ENCODE measurements at places on chromosomes 1 and 21.

- ATAC-seq: no peak
Observed at GRCh38 chr21:27329255-27329851, 362.5 kb upstream of the ADAMTS5 start.

DNA sequence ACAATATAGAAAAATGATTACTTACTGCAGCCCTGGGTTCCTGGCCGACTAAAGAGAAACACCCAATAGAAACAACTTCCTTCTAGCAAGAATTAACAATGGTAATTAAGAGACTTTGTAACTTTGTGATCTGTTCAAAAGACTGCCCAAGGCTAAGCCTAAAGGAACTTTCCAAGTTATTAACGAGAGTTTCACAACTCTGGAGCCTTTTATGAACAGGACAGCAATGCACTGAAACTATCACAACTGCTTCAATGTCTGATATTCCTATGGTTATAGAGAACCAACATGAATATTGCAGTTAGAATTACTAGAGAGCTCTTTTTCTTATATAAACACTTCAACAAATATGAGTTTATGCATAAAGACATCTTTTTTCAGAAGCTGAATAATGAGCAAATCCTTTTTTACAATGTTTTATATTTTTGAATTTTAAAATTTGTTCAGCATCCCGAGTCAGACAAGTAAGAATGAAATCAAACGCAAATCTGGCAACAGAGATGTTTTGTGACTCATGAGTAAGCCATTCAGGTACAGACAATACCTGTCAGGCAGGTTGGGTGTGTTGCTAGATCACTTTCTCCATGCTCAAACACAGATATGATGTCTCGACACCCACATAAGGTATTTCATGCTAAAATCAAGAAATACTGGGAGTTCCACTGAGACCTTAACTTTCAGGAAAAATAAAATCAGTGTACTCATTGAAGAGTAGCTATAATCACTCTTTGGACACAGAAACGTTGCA, 22.2 kb upstream of the KCNJ15 start:
- no peak for ATAC-seq

DNA sequence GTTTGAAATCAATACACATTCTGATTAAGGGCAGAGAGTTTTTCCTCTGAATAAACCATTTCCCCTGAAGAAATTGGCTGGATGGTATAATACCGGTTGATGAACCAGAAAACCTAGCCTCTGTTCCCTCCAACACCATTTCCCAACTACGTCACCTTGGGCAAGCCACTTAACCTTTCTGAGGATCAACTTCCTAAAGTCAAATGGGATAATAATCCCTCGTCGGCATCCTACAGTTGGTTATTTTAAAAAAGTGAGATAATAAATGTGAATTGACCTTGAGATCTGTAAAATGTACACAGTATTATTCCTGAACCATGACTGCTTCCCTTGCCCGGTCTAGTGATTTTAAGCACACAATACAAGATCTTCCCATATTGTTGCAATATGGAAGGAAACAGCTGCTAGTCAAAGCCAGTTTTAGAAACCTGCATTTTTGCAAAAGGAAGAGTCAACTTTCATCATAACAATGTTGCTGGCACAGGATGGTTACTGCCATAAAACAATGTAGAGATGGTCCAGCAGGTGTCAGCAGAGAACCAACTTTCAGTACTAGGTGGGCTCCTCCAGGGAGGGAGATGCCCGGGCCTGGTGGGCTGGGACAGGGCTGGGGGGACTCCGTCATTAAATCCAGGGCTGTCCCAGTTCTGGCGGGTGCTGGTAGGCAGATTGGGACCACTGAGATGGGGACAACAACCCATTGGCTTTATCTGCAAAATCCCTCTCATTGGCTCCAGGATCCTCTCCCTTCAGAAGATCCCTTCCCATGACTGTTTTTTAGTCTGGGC, 5.2 kb upstream of the HLX start:
- peak; percentile 78 for ATAC-seq

DNA sequence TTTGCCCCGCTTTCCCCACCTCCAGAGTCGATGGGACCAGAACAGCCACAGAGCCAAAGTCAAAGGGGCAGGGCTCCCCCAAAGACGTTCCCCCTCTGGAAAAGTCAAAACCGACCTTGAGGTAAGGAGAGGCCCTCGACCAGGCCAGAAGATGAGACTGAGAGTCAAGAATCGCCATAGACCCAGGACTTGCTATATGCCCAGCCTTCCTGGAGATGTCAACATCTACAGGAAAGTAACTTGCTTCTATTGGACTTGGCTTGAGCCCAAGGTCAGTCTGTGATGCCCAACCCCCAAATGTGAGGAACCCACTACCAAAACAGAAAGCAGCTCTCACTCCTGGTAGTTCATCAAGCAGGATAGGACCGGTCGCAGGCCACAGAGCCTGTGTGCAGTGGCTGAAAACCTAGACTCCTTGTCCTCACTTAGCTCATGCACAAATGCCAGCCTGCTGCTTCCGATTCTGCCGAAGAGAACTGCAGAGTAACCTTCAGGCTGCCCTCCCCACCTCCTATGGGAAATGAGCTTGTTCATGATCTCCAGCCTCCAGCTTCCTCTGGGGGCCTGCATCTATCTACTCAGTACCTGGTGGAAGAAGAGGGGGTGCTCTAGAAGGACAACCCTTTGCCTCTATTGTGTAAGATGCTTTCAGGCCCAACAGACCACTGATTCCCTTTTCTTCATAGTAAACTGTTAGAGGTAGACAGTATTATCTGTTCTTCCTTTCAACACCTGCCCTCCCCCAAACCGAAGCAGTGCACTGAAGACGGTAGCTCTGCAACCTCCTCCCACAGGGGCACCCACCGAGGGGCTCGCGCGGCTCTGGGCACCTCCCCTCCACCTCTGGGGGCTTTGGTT, 1.4 kb downstream of the ACOT7 start:
- ATAC-seq: peak; percentile 12

DNA sequence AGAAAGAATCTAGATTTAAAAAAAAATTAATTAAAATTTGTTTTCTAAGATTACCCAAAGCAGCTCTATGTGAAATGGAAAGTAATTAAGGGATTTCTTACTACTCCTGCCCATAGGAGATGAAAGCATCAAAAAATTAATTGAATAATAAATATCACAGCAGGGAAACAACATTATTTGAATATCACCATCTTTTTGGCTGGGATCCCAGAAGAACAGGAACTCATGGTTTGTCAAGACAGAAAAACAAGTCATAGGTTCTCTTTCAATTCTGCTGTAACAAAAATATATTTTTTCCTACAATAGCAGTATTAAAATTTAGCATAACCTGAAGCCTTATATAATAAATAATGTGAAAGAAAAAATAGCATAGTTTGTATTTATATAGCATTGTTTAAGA, 1713.4 kb downstream of the NCAM2 start:
- ATAC-seq: no peak

DNA sequence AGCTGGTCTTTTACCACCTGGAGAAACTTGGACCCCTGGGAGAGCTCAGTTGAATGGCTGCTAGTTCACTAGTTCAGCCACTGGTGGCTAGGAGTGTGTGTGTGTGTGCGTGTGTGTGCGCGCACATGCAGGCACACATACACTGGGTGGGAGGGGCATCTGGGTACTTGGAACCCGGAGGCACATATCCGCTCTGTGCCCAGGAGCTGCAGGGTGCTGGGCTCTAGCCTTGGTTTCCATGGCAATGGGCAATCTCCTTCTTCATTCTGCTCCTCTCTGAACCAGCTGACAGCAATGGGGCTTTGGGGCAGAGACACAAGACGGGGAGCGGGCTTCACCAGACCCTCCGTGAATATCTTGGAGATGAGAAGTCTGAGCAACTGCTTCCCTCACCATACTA, 87.1 kb upstream of the DISP3 start:
- ATAC-seq: no peak

DNA sequence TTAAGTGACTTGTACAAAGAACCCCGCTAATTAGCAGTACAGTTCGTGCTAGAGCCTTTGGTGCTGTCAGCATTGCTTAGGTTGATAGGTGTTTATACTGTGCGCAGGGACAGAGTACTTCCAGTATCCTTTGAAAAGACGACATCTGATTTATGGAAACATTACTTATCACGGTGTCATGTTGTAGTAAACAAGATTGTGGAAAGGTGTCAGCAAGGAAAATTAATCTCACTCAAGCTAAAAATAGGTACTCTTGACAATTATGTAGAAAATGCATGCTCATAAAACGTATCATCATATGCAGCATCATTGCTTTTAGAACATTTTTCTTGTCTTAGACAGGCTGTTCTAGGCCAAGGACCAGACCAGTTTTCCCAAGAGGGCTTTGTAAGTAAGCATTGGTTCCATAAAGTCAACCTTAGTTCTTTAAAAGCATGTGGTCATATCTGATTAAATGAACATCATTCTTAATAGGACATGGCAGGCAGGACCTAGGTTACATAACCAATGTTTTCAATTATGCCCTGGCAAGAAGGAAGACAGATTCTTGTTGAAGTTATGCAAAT, 33.0 kb downstream of the SH3BGR start:
- peak; percentile 72 for ATAC-seq

DNA sequence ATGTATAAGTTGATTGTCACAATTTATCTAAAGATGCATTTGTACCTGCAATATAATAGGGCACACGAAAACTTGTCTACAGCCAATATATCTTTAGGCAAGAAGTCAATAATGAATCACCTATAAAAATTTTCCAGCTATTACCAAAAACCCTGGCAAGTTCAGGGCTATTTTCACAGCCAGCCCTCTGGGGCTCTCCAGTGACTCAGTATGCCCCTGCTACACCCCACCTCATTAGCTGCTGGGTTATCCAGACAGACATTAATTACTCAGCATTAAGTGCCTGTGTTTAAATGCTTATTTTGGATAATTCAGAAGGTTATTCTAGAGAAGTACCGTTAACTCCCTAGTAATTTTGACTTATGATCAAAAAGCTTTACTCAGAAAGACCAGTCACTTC, 220.2 kb downstream of the TBX15 start:
- ATAC-seq: no peak

DNA sequence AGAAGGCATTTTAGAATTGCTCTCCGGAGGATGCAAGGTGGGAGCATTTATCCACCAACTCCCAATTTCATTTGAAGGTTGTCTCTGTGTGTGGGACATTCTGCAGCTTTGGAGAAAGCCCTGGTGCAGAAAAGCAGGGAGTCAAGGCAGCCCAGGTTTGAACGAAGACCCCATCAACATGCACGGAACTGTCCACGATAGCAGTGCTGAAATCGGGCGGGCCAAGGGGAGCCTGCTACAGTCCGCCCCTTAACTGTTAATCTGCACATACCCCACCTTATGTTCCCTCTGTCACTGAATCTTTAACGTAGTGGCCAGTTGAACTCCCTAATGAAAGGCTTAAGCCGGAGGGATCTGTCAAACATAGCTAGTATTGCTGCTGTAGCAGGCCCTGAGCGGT, 68.8 kb upstream of the C1orf174 start:
- no peak for ATAC-seq

DNA sequence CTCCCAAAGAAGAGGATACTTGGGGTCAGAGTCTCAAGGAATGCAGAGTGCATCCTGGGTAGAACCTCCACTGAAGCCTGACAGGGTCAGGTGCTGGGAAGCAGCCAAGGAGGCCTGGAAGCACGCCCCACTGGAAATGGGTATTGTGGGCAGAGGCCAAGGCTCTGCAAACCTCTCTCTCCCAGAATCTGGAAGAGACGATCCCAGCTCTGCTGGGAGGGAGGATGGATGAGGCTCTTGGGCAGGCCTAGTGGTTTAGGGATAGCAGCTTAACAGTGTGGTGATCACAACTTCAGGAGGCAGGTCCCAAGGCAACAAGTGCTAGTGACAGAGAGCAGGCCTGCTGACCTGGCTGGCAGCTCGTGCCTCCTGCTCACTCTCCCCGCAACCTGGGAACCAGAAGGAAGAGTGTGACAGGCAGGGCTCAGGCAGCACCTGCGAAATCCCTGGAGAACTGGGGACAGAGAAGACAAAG, 641.0 kb downstream of the PLPP3 start:
- no peak for ATAC-seq

GRCh38 chr1:116993286-116993685, 8.3 kb upstream of the CD101 start:
- ATAC-seq: no peak

DNA sequence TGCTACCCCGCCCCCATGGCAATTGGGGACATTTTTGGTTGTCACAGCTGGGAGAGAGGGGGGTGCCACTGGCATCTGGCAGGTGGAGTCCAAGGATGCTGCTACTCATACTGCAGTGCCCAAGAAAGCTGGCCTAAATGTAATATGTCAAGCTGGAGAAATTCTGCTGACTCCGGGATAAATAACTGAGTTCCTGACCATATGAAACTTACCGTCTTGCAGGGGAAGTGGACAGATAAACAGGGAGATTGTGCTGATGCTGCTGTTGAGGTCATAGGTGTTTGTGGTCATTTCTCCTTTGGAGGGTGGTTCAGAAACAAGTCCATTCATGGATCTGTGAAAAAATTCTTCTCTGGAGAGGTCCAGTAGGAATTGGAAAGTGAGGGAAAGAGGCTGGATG, 54.4 kb downstream of the KAZN start:
- ATAC-seq: no peak

Data from SK-N-SH treated with all-trans-retinoic acid at 6 μM for 48 hours (cell line).